ENCODE measurements at places on chromosomes 7 and 10.

DNA sequence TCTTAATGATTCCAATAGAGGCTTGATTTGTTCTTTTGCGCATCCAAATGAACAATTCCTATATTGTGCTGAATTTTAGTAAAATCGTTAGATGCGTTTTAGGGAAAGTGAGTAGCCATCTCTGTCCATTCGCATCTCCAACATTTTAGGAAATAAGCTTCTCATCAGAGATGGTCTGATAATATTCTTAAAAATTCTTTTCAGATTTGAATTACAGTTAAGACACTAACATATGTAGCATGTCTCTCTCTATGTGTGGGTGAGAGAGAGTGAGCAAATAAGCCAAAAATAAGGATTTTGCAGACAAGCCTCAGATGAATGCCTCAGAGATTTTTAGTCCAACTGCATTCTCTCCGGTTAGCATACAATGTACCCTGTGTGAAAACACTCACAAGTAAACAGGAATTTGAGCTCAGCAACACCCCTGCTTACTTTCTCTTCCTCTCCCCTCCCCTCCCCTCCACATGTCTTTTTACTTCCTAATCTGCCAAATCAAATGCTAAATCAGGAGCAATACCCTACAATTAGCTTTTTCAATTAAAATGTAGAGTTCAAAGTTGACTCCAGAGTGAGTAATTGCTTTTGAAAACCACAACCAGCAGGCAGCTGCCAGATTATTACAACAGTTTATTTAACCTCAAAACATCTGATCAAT lies 354.4 kb downstream of the CRPPA start:
- no peak for DNase-seq

- DNase-seq = no peak
Observed at GRCh38 chr7:4307316-4308204, 374.5 kb upstream of the FOXK1 start.

GRCh38 chr7:47377741-47378140 lies 204.2 kb downstream of the TNS3 start:
- DNase-seq = no peak

GRCh38 chr7:30062587-30062986 lies 34.4 kb downstream of the PLEKHA8 start:
- no peak for DNase-seq

DNA sequence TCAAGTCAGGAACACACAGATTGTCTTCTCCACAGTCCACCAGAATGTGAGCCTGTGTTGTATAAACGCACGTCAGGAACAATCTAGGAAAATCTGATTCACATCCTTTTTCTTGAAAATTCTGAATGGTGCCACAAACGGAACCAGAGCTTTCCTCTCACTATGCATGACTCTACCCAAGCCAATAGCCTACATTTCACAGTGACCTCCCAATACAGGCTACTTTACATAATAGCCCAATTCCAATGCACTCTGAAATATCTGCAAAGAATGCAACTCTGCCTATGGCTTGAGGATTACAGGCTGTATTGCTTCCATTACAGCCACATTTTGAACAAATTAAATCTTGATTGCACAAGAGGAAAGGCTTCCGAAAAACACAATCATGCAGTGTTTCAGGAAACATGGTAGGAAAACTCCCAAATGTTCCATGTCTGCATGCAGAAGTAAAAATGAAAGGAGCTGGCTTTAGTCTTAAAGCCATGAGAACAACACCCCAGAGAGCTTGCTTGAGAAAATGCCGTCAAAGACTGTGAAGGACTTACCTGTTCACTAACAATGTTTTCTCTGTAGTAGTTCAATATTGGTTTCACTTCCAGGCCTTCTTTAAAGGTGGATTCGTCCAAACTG lies 113.9 kb downstream of the ITGA8 start:
- DNase-seq = no peak

DNA sequence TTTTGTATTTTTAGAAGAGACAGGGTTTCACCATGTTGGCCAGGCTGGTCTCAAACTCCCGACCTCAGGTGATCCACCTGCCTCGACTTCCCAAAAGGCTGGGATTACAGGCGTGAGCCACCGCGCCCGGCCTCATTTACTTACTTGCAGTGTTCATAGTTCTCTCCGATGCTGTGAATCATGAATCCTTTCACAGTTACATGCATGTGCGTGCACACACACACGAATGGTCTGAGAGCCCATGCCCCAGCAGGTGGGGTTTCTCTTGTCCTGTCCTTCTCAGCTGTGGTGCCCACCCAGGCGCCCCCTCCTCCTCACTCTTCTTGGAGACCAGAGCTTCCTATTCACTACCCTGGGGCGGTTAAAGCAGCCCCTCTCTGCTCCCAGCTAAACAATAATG lies 50.6 kb downstream of the RBM17 start:
- no peak for DNase-seq

GRCh38 chr7:151087245-151088018 lies 1.2 kb downstream of the AGAP3 start:
- no peak for DNase-seq

DNA sequence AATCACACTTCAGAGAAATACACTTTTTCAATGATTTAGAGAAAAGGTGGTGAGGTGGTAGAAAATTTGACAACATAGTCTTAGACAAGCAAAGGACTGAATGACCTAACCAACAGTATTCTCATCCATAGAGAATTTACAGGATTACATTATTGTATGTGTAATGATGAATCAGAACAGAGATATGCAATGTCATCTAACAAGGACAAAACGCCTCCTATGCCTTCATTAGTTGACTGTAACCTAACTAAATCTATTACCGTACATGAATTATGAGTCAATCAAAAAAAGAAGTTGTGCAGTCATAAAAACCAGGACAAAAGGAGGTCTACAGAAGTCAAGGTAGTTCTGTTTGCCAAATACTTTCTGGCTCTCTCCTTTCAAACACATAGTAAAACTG lies 66.5 kb downstream of the RAB11FIP2 start:
- no peak for DNase-seq

DNA sequence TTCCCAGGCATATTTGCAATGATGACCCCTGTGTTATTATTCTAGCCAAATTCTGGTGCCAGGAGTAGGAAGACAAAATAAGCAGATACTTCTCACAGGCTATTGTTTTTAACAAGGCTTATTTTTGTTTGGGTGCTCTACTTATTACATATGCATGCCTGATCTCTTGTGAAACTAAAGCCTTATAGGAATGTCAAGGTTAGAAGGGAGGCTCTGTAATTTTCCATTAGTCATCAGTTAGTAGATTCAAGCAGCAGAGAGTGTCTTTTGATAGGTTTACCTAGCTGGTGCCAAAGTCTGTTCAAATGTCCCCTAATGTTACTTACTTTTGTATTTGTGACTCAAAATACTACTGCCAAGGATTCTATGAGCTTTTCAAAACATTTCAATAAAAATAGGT lies 11.7 kb upstream of the TMEM106B start:
- DNase-seq = no peak

DNA sequence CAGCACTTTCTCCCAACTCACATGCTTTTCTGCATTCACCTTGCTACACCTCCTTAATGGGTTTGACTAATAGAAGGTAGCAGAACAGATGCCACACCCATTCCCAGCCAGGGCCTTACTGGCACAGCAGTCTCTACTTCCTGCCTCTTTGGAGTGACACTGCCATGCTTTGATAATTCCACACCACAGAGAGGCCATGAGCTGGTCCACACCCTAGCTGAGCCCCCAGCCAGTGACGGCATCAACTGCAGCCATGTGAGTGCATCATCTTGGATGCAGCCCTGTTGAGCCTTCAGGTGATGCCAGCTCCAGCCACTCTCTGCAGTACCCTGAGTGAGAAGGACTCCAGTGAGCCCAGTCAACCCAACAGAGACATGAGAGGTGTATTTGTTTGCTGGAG lies 27.5 kb upstream of the EZH2 start:
- DNase-seq = no peak

- no peak for DNase-seq
Observed at GRCh38 chr10:61860964-61861758, 40.3 kb upstream of the ARID5B start.

GRCh38 chr10:628386-629045 lies 61.0 kb downstream of the DIP2C start:
- no peak for DNase-seq

DNA sequence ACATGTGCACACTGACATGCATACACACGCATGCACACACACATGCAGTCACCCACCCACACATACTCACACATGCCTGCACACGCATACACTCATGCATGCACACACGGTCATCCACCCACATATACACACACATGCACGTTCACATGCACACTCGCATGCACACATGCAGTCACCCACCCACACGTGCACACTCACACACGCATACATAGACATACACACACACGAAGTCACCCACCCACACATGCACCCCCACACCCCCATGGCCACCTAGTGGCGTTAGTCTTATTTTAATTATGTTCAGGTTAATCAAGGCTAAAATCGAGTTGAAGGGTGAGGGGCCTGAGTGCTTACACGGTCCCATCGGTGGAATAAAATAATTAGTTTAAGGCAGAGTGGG lies 96.8 kb downstream of the DNAJB6 start:
- DNase-seq = no peak

DNA sequence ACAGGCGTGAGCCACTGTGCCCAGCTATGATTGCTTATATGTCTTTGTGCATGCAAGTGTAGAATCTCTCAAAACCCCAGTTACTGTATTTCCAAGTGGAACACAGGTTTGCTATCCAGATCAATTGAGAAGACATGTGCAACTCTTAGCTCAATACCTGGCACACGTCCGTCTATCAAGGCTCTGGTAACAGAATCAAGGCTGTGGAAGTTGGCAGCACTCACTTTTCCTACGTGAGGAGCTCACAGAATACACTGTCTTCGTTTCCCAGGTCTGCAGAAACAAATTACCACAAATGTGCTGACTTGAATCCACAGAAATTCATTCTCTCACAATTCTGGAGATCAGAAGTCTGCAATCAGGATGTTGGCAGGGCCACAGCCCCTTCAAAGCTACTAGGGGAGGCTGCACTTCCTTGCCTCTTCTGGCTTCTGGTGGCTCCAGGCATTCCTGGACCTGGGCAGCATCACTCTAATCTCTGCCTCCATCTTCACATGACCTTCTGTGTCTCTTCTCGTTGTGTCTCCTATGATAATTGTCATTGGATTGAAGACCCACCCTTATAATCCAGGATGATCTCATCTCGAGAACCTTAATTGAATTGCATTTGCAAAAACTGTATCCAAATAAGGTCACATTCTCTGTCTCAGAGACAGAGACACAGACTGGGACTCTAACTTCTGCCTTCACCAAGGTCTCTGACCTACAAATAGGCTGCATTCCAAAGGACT lies 84.8 kb upstream of the C7orf33 start:
- no peak for DNase-seq

DNA sequence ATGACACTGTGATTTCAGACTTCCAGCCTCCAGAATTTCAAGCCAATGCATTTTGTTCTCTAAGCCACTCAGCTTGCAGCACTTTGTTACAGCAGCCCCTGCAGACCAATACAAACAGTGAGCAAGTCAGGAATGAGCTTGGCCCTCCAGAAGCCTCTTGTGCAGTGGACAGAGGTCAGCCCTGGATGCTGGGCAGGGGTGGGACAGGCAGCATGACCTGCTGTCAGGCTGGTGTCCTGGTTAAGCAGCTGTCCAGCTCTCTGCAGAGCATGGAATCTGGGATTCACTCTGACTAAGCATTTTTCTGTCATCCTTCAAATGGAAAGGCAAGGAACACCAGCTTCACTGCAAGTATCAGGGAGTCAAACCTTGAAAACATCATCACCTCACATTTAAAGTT lies 85.5 kb upstream of the GDF10 start:
- no peak for DNase-seq

- DNase-seq = no peak
Observed at GRCh38 chr7:134752006-134752760, 27.3 kb upstream of the CALD1 start.

- DNase-seq = no peak
Observed at GRCh38 chr10:117137031-117137910, 799 bp downstream of the VAX1 start.

- DNase-seq = no peak
Observed at GRCh38 chr10:42972946-42973345, 103.9 kb upstream of the RET start.

GRCh38 chr7:138581065-138581464 lies 120.1 kb downstream of the SVOPL start:
- DNase-seq = no peak

DNA sequence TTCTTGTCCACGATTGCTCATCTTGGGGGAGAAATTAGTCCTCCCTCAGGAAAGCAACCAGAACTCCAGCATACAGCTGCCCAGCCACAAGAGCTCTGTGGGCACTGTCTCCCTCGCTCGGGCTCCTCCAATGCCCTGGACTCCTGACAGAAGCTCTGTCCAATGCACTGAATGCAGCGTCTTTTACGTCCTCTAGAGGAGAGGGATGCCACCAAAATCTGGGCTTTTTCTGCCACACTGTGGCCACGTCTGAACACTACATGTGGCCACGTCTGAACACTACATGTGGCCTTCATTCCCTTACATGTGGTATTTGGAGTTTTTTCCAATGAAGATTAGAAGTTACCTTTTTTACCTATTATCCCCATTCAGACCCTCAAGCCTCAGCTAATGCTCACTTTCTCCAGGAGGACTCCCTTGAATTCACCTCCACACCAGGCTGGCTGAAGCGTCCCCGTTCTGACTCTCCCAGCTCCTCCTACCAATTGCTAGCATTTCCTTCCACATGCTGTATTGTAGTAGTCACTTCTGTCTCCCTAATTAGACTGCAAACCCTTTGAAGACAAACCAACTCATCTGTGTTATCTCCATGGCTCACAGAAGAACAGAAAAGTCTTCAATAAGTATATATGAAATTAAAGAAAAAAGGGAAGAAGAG lies 134.3 kb upstream of the PDE1C start:
- no peak for DNase-seq

GRCh38 chr7:29398011-29398410 lies 165.6 kb upstream of the PRR15 start:
- no peak for DNase-seq
